ENCODE measurements at places on chromosomes 1 and 21.
A peak's percentile ranks its signal among the peaks of the same experiment; 100 is the strongest.

DNA sequence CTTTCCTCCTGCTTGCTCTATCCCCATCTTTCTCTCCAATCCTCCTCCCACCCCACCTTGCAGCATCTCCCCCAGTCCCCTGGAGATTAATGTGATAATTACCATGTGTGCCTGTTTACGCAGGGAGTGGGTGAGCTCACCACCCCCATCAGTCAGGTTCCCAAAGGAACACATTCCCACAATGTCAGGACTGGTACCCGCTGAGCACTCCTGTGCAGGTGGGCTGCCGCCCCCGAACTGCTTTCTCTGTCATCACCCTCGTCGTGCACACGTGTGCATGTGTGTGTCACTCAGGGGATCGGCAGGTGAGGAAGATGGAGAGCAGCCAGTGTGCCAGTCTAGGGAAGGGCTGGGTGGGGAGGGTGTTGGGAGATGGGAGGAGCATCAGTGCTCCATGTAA lies 163.4 kb downstream of the CACNA1E start:
- no peak for DNase-seq

DNA sequence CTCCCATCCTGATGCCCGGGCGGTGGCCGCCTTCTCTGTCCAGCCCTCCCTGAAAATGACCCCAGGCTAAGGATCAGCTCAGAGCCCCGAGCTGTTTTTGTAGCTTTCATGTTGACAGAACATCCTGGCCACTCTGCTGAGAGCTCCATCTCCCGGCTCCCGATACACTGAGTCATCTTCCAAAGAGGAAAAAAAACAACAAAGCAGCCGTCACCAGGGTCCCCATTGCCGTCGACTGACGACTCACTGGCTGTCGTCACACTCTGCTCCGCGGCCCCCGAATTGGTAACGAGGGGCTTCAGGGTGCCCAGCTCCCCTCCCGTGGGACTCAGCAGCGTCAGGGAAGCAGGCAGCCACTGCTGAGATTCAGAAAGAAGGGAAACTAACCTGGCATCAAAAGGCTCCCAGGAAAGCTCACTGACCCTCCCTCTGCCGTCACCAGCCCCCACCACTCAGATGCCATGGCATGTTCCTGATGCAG lies 67.2 kb downstream of the CD46 start:
- no peak for DNase-seq

DNA sequence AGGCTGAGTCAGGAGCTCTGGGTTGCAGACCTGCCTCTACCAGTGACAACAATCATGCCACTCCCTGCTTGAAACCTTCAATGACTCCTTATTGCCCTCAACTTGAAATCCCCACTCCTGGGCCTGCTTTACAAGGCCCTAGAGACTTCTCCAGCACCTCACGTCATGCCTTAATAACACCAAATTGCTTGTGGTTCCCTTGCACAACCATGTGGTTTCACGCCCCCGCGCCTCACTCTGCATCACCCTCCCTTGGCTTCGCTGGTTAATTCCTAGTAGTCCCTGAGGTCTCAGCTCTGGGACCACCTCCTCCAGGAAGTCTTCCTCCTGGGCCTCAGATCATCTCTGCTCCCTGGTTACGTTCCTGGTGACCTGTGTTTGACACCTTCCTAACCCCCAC lies 33.0 kb downstream of the EPHA2 start:
- no peak for DNase-seq

DNA sequence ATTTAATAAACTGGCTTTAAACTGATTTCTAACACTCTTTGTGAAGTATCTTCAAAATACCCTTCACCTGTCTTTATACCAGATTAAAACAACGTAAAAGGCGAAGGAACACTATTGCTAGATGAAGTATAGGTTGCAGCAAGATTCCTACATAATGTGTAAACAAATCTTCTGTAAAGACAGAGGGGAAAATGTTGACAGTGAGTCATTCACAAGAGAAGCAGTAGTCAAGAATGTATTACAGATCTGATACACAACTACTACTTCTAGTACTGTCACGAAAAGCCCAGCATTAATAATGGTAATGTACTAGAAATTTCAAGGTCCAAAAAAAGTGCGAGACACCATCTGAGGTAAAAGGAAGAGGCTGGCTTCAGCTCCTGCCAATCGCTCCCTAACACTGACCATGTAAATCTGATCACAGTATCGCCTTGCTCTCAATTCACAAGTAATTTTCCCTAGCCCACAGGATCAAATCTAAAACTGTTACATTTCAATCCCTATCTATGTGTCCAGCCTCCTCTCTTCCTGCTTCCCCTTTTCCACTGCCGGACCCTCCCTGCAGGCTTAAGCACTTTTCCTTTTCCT lies 290.4 kb downstream of the AKT3 start:
- no peak for DNase-seq

DNA sequence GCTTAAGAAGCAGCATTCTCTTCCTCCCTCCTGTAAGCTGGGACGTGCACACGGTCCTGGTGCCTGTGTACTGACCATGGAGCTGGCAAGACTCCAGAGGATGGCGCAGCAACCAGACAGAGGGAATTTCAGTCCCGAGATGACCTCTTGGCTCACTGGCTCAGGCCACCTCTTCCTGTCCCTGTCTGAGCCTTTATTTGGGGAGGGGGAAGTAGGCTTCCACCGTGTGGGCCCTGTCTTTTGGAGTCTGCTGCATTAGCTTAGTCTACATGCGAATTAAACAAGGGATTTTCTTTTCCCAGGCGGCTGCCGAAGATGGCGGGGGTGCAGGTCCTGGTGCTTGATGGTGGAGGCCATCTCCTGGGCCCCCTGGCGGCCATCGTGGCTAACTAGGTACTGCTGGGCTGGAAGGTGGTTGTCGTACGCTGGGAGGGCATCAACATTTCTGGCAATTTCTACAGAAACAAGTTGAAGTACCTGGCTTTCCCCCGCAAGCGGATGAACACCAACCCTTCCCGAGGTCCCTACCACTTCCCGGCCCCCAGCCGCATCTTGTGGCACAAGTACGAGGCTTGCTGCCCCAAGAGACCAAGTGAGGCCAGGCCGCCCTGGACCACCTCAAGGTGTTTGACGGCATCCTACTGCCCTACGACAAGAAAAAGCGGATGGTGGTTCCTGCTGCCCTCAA lies 10.2 kb downstream of the IL24 start:
- peak; percentile 63 for DNase-seq

DNA sequence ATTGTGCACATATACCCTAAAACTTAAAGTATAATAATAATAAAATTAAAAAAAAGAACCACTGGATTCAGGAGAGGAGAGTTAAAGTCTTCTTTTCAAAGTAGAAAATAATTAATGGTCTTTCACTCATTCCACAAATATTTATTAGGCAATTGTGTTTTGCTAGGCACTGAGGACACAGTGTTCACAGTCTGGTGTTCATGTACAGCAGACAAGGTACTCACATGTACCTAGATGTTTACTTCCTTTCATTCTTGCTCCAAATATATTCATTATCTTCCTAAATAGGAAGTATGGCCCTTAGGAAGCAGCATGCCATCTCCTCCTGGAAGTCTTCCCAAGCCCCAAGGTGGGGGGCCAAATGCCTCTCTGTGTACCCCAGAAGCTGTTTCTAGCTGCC lies 265.0 kb downstream of the NPHP4 start:
- no peak for DNase-seq

GRCh38 chr21:34043333-34043732 lies 30.0 kb upstream of the MRPS6 start:
- DNase-seq, result no peak

DNA sequence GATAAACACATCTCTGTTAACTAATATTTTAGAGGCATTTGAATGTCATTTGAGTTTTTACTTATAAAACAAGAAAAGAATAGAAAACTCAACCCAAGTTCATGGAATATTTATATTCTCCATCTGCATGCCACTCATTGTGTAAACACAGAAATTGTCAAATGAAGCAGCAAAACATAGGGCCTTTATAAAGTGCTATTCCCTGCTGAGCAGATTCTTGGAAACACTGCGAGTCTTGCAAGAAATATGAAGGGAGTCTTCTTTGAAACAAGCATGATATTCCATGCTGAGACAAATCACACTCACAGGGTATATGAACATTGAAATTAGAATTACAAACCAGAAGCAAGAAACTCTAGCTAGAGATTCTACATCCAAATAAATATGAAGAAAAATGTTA lies 655.8 kb downstream of the BRINP3 start:
- no peak for DNase-seq

- DNase-seq, result no peak
These were observed 72.9 kb upstream of the LBR start for GRCh38 chr1:225500624-225501192.

GRCh38 chr1:19366599-19367536 lies 54.7 kb downstream of the SLC66A1 start:
- no peak for DNase-seq

GRCh38 chr1:202227997-202228401 lies 34.4 kb downstream of the LGR6 start:
- DNase-seq, result no peak

- DNase-seq, result no peak
These were observed 5.0 kb upstream of the HPCA start for GRCh38 chr1:32881291-32881690.
